ENCODE measurements at places on chromosomes 2 and 18. TPM values are rescaled to one million over a fixed set of nuclear protein-coding genes. Genes with fewer than 3 reads are reported as not detected.

The KCNG3 gene
- total RNA-seq, result 0.79 TPM

- no peak for DNase-seq
Observed at GRCh38 chr18:9661564-9661963, 46.5 kb upstream of the RAB31 start.

DNA sequence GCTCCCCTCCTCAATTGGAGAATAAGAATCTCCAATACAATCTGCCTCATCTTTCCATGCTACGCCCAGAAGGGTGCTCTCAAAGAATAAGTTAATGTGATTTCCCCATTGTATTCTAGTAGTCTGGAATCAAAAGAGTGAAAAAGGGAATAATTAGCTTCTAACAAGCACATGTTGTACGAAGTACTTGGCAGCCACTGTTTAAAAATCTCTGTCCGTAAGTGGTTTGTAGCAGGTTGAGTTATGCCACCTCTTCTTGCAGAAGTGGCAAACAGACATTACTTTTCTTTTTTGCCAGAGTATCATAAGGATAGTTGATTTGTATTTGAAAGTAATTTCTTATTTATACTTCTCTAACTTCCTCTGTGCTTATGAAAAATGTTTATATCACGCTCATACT lies 184.7 kb downstream of the CD226 start:
- no peak for DNase-seq

GRCh38 chr2:203713381-203713780 lies 6.9 kb downstream of the CD28 start:
- DNase-seq, result no peak

The TSPYL6 gene
- 0.07 TPM for total RNA-seq

GRCh38 chr2:60549238-60549927 lies 4.1 kb downstream of the BCL11A start:
- DNase-seq, result no peak

The KLHL29 gene
- 6.6 TPM for total RNA-seq

DNA sequence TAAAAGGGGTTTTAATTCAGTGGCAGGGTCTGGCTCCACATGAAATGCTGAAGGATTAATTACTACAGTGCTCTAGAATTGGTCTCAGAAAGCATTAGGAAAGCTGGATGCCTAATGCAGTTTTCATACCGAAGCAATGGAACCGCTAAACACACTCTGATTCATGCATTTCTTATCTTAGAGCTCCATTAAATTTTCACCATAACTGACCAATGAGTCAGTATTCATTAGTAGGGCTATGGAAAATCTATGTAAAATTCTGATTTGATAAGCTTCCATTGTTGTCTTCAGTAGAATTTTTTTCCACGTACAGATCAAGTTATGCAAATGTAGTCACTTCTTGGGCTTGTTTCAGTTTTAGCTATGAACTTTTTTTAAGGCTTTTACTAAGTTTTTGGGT lies 359.9 kb downstream of the ARHGAP15 start:
- DNase-seq, result no peak

DNA sequence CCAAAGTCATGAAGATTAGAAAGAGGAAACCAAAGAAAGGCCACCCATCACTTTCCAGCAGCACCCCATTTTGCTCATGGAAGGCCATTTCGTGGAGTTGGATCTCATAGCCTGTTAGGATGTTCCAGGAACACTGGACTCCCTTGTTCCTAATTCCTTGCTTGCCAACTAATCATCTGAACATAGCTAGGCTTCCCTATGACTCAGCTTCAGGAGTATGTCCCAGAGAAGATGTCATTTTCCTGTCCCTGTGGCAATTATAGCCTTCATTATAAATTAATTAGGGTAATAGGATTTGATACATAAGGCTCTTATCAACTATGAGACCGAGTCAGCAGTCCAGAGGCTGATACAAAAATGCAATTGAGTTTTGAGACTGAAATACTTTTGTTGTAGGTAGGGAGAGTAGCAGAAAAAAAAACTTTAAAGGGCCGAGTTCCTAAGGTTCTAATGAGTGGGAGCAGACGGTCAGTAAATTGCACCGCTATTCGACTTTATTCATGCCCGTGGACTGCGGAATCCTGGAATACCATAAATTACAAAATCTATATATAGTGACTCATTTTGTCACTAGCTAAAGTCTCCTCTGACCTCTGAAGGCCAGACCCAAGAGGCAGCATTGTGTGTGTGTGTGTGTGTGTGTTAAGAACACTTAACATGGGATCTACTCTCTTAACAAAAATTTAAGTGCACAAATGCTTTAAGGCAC lies 311.8 kb downstream of the FBXO15 start:
- DNase-seq, result no peak

- DNase-seq, result no peak
Observed at GRCh38 chr2:151297882-151298281, 8.4 kb upstream of the NMI start.

DNA sequence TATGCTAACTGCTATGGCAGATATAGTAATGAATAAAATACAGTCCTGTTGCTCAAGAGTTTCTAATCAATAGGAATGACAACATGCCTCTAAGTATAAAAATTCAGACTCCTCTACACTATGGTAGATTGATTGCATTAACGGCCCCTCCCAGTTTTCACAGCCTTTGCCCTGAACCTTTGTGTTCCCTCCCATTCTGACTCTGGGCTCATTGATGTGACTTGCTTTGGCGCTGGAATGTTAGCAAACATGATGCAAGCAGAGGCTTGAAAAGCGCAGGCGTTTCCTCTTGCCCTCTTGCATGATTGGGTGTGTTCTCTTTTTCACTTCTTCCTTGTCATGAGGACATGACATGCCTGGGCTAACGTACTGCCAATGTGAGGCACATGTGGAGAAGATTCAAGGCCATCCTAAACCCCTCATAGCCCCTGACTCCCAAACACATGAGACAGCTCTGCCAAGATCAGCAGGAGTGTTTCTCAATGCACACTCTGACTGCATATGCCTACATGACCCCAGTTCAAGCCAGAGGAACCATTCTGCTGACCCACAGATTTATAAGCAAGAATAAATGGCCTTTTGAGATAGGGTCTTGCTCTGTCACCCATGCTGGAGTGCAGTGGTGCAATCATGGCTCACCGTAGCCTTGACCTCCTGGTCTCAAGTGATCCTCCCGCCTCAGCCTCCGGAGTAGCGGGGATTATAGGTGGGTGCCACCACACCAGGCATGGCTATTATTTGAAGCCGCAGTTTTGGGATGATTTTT lies 49.7 kb upstream of the CD28 start:
- DNase-seq, result peak; percentile 43
